ENCODE measurements at places on chromosomes 4 and X.

- no peak for DNase-seq
Observed at GRCh38 chr4:181911420-181911819, 331.8 kb upstream of the TENM3 start.

DNA sequence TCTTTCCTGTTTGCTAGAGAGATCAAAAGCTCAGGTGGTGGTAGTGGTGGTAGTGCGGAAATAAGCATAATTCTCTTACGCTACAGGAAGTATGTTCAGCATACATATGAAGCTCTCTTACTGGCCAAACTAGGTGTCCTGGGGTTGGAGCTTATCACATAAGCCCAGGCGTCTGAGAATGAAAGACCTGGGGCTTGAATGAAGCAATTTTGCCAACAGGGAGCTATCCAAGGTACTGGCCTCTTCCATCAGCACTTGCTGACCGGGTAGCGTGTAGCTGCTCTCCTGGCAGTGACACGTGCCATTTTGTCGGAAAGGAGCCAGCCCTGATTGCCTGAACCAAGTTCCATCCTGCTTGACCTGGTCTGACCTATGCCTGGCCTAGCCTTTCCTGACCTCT is 65.9 kb upstream of the HPF1 start:
- no peak for DNase-seq

- DNase-seq, result no peak
Observed at GRCh38 chrX:25869761-25870160, 268.4 kb upstream of the MAGEB18 start.

DNA sequence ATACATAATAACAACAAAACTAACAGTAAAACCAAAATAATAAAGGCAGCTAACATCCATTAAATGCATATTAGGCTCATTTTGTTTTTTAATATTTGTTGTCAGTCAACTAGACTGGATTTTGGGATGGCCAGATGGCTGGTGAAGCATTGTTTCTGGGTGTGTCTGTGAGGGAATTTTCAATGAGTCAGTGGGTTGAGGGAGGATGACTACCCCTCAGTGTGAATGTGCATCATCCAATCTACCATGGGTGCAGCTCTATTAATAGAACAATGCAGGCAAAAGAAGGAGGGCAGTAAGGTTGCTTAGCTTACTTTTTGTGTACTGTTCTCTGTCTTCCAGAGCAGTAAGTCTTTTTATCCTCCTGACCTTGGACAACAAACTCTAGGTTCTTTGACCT is 484.2 kb upstream of the HS3ST1 start:
- DNase-seq, result no peak

DNA sequence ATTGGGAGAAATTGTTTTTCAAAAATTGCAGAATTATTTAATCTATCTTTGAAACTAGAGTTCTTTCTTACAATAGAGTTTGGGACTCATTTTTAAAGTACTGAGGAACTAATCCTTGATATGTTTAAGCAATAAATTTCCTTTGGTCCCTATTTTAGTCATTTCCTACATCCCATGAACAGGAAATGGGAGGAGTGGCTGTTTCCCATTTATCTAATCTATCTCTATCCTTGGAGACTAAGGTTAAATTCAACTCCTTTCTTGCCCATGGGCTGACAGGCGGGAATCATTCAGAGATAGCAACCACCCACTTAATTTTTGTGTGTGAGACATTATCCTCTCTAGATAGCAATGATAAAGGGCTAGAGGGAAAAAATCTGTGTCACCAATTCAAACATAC is 131.6 kb upstream of the EMCN start:
- no peak for DNase-seq

- DNase-seq, result no peak
Observed at GRCh38 chr4:23720556-23720955, 169.3 kb downstream of the PPARGC1A start.

- no peak for DNase-seq
Observed at GRCh38 chr4:84578540-84579402, 4.2 kb upstream of the CDS1 start.

GRCh38 chr4:145375416-145375815 is 106.2 kb upstream of the SMAD1 start:
- no peak for DNase-seq

DNA sequence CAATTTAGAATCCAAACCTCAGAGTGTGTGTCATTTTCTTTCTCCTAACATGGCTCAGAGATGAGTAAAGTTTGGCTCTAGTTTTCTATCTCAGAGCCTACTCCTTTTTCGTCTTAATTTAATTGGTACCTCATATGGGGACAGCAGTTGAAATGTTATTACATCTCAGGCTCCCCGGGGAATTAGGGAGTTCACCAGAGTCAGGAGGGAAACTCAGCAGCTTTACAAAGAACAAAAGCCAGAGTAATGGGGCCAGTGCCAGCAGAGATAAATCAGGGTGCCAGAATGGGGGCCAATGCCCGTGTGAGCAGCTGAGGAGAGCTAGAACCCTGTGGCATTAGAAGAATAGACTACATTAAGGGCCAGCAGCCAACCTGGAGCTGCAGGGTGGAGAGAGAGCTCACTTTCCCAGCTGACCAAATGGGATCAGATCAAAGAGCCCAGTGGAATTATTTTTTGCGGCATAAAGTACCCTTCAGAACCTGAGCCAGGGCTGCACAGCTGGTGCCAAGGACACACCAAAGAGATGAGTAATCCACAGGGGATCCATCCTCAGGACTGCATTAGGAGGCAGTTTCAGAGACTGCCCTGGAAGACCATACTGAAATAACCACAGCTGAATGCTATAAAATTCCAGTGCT is 207.1 kb upstream of the DKK2 start:
- DNase-seq, result no peak

- no peak for DNase-seq
Observed at GRCh38 chrX:100659431-100660137, 15.6 kb downstream of the SRPX2 start.

DNA sequence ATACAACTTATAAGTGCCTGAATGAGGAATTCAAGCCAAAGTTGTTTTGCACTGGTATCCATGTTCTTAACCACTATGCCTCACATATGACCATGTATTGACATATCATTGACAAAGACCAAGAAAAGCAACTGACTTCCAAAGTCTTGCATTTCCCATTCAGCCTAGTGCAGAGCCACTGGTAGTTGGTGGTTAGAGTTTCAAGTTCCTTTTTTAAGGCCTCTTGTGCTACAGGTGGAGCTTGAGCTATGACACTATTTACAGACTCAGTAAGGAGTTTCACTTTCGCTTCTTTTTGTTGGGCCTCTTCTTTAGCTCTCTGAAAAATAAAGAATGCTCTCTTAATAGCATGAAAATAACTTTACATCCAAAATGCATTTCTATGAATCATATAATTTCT is 763.0 kb downstream of the DMD start:
- no peak for DNase-seq

DNA sequence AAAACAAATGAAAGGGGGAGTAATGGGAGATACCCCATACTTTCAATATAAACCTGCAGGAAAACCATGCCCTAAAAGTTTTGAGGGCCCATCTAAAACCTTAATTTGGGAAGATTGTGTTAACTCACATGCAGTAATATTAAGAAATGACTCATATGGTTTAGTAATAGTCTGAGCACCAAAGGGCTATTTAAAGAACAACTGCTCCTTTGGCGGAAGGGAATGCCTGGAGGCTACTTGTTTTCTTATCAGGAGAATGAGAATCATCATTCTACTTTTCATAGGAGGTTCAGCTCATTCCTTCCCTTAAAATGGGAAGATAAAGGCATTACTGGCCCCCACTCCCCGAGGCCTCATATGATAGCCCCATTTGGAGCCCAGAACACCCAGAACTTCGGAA is 47.6 kb downstream of the SPIN3 start:
- no peak for DNase-seq

DNA sequence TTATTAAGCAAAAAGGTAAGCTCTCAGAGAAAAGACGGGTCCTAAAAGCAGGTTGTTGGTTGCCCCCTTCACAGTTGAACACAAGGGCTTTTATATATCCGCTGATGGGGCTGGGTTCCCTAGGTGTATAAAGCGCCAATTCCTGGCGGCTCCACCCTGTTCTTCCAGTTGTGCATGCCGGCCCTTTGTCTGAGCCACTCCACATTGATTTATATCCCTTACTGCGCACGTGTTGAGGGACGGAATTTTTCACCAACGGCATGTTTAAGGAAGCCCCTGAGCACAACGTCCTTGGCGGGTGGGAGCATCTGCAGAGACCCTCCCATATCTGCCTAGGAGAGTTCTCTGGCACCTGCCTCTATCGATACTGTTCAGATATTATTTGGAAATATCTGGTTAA is 135.7 kb downstream of the DTHD1 start:
- no peak for DNase-seq

DNA sequence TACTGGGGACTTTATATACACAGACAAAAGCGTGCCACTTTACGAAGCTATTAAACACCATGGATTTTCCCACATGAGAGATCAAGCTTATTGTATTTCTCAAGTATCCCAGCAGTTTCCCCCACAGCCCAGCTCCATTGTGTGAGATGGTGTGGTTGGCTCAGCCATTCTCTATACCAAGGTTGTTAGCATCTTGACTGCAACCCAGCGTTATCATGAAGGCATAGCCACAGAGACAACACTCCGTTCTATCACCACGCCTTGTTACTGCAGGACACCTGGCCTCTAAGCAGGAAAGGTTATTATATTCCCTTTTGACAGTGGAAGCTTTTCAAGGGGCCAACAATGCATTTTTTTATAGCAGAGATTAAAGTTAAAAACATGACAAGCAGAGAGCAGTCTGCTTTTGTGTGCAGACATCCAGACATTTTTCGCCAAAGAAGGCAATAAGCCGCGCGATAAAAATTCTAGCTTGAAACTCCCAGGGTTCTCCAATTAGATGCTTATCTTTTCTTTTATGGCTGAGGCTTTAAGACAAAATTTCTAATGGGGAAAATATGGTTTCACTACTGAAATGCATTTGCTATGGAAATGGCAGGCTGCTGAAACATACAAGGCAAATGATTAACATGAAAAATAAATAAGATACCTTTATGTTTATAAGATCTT is 206.1 kb downstream of the MID1 start:
- DNase-seq, result no peak

DNA sequence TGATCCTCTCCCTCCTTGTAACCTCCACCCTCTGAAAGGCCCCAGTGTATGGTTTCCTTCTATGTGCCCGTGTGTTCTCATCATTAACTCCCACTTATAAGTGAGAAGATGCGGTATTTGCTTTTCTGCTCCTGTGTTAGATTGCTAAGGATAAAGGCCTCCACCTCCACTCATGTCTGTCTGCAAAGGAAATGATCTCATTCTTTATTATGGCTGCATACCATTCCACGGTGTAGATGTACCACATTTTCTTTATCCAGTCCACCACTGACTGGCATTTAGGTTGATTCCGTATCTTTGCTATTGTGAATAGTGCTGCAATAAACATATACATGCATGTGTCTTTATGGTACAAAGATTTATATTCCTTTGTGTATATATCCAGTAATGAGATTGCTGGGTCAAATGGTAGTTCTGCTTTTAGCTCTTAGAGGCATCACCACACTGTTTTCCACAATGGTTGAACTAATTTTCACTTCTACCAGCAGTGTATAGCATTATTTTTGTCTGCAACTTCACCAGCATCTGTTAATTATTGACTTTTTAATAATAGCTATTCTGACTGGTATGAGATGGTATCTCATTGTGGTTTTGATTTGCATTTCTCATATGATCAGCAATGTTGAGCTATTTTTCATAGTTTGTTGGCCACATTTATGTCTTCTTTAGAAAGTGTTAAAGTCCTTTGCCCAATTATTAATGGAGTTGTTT is 1030.9 kb downstream of the FSTL5 start:
- no peak for DNase-seq

DNA sequence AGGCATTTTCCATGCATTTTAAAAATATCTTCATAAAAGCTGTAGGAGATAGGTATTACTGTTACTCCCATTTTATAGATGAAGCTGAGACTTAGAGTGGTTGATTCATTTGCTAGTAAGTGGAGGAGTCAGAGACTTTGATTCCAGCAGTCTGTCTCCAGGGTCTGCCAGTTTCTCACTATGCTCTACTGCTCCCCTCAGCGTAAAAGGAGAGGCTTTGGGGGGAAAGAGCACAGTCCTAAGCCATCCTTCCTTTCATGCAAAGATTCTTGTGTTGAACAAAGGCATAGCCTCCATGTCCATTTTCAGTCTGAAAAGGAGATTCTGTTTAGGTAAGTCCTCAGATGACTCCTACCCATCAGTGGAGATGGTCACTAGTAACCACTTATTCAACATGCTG is 117.7 kb upstream of the TMEM150C start:
- DNase-seq, result no peak

DNA sequence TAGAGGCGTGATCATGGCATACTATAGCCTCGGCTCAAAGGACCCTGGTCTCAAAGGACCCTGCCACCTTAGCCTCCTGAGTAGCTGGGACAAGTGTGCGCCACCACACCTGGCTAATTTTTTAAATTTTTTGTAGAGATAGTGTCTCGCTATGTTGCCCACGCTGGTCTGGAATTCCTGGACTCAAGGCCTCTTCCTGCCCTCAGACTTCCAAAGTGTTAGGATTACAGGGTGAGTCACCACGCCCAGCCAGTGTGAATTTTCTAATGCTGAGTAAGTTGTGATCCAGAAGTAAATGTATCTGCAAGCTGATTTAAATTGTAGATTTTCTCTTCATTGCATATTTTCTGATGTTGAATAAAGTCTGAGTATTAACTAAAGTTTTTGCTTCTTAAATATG is 2.6 kb upstream of the ZNF674 start:
- no peak for DNase-seq

DNA sequence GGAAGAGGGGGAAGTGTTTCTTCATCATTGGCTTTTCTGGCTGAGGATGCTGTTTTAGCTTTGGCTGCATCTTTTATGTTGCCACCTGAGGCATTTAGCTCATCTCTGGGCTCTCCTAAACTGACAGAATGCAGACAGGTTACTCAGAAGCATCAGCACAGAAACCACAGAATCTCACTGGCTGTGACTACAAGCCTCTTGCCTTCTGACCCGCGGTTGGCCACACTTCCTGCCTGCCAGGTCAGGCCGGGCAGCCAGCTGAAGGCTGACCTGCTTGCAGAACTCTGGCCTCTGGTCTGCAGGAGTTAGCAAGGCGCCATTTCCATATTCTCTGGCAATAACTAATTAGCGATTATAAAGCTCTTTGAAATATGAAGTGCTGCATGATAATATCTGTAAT is 366.5 kb downstream of the MID1IP1 start:
- no peak for DNase-seq

GRCh38 chr4:66294638-66295037 is 624.3 kb upstream of the EPHA5 start:
- DNase-seq, result no peak

Measured in thoracic aorta (tissue), 2 donors.